Stimulated activated CD8-positive, alpha-beta memory T cell treated with anti-CD3 and anti-CD28 coated beads, Interleukin-2, amount 100 ng/mL, for 1 hour (primary cell): ENCODE measurements at places on chromosomes 13 and 19.

- DNase-seq = no peak
Observed at GRCh38 chr13:59906413-59907049, 257.2 kb downstream of the DIAPH3 start.

DNA sequence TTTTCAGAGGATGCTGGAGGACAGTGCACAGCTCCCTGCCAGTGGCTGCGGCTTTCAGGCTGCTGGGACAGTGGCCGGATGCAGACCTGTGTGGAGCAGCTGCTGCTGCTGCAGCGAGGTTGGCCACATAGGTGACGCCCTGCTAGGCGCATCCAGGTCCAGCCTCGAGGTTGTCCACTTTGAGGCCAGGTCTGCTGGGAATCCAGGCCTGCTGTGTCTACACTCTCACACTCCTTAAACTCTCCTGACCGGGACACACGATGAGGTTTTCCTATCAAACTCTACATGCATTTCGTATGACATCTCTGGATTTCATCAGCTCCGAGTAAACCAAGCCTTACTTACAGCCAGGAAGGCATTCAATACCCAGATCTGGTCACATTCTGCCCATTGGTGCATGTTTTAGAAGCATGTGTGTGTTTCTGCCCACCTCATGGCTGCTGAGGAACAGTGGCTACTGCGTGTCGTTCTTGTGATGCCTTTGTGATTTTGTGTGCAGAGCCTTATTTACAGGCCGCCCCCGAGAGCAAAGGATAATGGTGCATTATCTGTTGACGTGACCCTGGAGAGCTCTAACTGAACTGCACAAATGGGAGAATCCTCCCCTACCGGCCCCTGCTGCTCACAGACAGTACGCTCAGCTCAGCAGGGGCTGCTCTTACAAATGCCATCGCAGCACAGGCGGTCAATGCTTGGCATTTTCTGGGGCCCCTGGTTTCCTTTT, 12.3 kb upstream of the MCF2L start:
- no peak for DNase-seq

GRCh38 chr13:25910991-25911419, 140.8 kb downstream of the SHISA2 start:
- DNase-seq = no peak

- DNase-seq = no peak
Observed at GRCh38 chr13:98648686-98649085, 71.8 kb upstream of the STK24 start.

DNA sequence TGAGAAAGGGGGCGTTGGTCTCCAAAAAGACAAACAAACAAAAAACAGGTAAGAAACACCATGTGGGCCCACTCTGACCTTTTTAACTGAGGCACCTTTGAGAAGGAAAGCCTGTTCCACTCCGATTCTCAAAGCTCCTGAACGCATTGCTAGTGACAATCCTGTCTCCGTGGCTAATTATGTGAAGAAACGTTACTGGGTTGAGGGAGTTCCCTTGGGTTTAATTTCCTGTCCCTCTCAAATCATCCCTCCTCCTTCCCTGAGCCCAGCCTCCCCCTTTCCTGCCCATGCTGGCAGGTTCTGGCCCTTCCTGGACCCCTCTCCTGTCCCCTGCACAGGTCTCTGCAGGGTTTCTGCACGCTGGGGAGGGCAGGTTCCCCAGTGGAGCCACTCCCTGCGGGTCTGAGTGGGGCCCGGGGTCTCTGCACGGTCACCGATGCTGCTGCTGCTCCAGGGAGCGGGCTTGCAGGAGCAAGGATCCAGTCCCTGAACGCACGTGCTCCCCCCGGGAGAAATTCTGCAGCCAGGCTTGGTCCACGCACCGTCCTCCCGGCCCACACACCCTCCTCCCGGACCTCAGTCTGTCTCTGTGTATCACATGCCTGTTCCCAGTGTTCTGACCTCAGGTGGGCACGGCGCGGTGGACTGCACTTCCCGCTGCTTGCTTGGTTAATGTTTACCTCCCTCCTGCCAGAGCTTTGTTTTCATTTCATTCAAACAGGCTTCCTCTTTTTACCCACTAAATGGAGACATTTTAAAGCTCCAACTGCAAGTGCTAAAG, 76.4 kb upstream of the MCF2L start:
- no peak for DNase-seq

DNA sequence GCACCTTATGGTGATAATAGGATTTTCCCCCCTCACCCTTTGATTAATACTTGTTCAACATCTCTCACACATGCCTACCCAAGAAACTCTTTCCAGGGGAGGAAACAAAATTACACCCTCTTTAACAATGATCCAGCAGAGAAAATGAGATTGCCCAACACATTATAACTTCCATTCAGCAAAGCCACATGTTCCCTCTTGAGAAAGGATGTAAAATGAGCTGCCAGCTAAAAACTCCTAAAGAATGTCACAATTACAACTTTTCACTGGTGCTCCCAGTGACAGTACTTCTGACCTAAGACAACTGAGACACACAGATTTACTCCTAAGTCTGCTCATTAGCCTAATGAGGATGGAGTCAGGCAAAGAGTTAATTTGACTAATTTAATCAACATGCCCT, 621.4 kb downstream of the DIAPH3 start:
- DNase-seq = no peak

GRCh38 chr19:51059715-51060114, 5.2 kb downstream of the KLK13 start:
- no peak for DNase-seq

GRCh38 chr19:11596156-11596555, 1.1 kb upstream of the ZNF627 start:
- no peak for DNase-seq

DNA sequence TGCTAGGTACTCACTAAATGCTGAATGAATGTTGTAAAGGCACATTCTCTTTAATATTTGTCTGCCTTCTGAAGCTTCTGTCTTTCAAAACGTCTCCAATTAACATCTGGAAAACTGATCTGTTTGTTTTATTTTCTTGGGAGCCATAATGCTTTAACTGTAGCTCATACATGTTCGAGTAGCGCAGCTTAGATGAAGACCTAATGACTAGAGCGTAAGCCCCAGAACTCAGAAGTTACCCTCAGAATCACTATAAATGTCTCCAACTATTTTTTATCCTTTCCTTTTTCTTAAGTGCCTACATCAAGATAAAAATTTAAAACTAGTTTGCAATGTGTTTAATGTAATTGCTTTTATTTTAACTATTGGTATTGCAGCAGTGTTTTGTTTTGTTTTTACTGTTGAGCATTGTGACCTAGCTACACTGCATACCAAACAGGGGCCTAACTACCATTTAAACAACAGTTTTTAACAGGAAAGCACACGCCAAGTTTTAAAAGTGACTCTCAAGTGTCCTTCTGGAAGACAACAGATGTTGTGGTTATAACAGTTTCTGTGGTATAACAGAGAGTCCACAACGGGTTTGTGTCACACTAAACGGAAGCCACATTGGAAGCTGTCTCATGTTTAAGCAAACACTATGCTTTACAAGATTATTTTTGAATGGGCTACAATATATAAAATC, 42.0 kb downstream of the MRPL57 start:
- DNase-seq = no peak

DNA sequence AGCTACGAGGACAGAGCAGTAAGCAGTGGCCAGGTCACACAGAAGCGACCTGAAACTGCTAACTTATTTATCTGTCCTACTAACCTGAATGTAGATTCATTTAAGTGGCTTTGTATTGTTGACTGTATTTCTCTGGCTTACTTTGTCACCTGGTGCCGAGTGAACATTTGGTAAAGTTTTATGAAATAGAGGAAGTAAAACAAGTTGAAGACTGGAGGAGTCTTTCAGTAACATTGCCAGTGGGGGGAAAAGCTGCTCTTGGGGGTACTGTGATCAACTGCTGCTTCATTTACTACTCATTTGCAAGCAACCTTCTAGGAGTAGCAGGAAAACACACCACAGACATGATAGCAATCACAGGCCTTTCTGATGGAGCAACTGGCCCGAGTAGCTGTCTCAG, 615.0 kb downstream of the FGF9 start:
- DNase-seq = no peak

DNA sequence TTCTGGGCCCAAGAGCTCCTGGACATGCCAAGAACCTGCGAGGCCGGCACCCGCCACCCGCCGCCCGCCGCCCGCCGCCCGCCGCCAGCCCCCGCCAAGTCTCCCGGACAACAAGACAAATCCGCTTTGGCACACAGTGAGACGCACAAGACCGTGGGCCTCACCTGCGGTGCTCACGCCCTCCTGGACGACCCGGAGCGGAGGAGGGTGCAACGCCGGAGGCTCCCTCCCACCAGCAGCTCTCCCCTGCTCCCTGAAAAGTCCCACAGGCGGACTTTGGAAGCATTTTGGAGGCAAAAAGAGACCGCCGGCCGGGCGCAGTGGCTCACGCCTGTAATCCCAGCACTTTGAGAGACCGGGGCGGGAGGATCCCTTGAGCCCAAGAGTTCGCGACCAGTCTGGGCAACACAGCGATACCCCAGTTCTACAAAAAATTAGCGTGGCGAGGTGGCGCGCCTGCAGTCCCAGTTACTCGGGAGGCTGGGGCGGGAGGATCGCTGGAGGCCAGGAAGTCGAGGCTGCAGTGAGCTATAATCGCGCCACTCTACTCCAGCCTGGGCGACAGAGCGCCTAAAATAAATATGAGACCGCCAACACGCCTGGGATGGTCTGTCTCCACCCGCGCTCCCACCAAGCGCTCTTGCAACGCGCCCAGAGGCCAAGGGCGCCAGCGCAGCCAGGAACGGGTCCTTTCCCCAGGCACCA, 783 bp downstream of the RHPN2 start:
- no peak for DNase-seq

- no peak for DNase-seq
Observed at GRCh38 chr13:74889321-74889720, 592.6 kb downstream of the TBC1D4 start.

GRCh38 chr13:73532987-73533510, 474.2 kb downstream of the KLF5 start:
- DNase-seq = no peak

DNA sequence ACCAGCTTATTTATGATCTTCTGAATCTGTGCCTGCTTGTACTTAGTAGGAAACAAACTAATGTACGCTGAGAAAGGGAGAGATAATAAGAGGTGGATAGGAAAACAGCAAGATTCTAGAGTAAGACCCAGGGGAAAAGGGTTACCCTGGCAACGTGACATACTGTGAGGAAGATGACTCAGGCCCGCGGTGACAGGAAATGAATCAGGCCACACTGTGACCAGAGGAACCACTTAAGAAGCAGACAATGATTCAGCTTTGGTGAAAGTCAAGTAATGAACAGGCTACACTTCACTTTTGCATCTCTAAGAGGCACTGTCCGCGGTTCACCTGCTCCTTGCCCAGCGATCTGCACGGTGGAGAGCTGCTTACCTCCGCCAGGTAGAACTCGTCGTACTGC, 158.2 kb downstream of the NALCN start:
- DNase-seq = no peak
